ENCODE measurements at places on chromosomes 16 and 17. TPM values are rescaled to one million over a fixed set of nuclear protein-coding genes. Genes with fewer than 3 reads are reported as not detected.

Gene SLFN13
- total RNA-seq, result 0.68 TPM

Gene SEPHS2
- total RNA-seq, result 218 TPM

Gene CIITA
- total RNA-seq, result 0.95 TPM

DNA sequence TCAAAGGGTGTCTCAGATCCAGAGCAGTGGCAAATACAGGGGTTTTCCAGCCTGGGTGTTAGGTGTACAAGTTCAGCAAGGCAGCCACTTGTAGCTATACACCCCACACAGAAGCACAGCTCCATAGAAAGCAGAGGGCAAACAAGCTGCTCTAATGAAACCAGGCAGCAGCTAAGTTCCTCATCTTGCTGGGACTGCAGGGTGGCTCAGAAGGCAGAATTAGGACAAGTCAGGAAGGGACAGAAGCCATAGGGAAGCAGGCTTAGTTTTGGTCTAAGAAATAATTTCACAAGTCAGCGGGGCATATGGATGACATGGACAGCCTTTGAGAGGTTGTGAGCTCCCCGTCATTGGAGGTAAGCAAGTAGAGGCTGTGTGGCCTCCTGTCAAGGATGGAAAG, 23.7 kb downstream of the CNGB1 start:
- DNase-seq, result peak; percentile 0

GRCh38 chr16:58501242-58502131, 1.5 kb downstream of the NDRG4 start:
- DNase-seq, result no peak

GRCh38 chr16:54577651-54578128, 291.1 kb upstream of the IRX3 start:
- no peak for DNase-seq

GRCh38 chr16:11003141-11003540, 58.8 kb downstream of the CLEC16A start:
- no peak for DNase-seq

All from right lobe of liver (tissue), 6 donors.